Ureter (tissue), 1 donor: ENCODE measurements at places on chromosomes 6 and 20. TPM values are rescaled to one million over a fixed set of nuclear protein-coding genes. Genes with fewer than 3 reads are reported as not detected.

GRCh38 chr6:36724514-36725390 lies 27.1 kb downstream of the RAB44 start:
- DNase-seq = peak; percentile 81

GRCh38 chr6:81700414-81700813 lies 52.1 kb downstream of the TENT5A start:
- no peak for DNase-seq

GRCh38 chr20:2699775-2700413 lies 7.3 kb downstream of the EBF4 start:
- peak; percentile 30 for DNase-seq

- DNase-seq = no peak
Measured at GRCh38 chr6:131000544-131000943, 62.5 kb downstream of the EPB41L2 start.

Gene MYL9
- total RNA-seq = 1,028 TPM

- no peak for DNase-seq
Measured at GRCh38 chr6:53544217-53544469, 758 bp downstream of the GCLC start.

GRCh38 chr6:145148776-145149175 lies 586.5 kb downstream of the EPM2A start:
- no peak for DNase-seq

- peak; percentile 78 for DNase-seq
Measured at GRCh38 chr6:6856538-6857523, 250.9 kb upstream of the RREB1 start.

- no peak for DNase-seq
Measured at GRCh38 chr6:152394303-152394702, 242.9 kb downstream of the SYNE1 start.

Gene ADGRF5
- total RNA-seq = 25.9 TPM

GRCh38 chr6:5095236-5095635 lies 10.1 kb downstream of the PPP1R3G start:
- DNase-seq = no peak
